ENCODE measurements at places on chromosomes 16 and 17. TPM values are rescaled to one million over a fixed set of nuclear protein-coding genes. Genes with fewer than 3 reads are reported as not detected.

DNA sequence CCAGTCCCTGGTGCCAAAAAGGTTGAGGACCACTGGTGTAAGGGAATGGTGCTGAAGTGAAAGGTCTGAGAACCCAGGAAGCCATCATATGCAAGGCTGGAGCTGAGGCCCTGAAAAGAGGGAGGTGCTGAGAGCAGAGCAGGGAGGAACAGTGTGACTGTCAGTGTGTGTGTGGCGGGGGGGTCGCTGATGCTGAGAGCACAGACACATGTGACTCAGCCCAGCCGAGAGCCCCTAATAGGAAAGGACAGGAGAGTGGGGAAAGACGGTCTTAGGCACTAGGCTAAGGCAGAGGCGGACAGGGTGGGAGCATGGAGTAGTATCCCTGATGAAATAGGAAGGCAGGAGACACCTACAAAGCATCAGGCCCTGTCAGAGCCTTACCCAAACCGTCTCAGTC is 1.2 kb downstream of the B9D1 start:
- no peak for DNase-seq

NUDT7 gene
- 15.9 TPM for polyA plus RNA-seq

FA2H gene
- polyA plus RNA-seq, result 7.8 TPM

- no peak for DNase-seq
Measured at GRCh38 chr17:3851461-3852100, 5.5 kb upstream of the NCBP3 start.

KRT28 gene
- not detected for polyA plus RNA-seq
